ENCODE measurements at places on chromosomes 3 and 15. TPM values are rescaled to one million over a fixed set of nuclear protein-coding genes. Genes with fewer than 3 reads are reported as not detected.
A peak's percentile ranks its signal among the peaks of the same experiment; 100 is the strongest.

DNA sequence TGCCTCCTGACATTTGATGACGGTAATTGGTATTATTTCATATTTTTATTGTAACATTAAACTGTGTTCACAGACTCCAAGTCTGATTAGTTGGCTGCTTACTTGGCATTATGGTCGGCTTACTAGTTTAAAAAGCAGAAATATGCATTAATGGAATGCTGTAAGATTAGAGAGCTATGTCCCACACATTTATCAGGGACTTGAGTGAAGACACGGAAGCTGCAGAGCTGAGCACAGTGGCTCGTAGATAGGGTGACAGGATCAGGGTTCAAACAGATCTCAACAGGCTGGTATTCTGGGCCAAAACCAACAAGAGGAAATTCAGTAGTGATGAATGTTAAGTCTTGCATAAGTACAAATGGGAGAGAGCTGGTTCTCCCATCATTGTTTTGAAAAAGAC lies 113.8 kb downstream of the ADAMTSL3 start:
- DNase-seq = no peak

DNA sequence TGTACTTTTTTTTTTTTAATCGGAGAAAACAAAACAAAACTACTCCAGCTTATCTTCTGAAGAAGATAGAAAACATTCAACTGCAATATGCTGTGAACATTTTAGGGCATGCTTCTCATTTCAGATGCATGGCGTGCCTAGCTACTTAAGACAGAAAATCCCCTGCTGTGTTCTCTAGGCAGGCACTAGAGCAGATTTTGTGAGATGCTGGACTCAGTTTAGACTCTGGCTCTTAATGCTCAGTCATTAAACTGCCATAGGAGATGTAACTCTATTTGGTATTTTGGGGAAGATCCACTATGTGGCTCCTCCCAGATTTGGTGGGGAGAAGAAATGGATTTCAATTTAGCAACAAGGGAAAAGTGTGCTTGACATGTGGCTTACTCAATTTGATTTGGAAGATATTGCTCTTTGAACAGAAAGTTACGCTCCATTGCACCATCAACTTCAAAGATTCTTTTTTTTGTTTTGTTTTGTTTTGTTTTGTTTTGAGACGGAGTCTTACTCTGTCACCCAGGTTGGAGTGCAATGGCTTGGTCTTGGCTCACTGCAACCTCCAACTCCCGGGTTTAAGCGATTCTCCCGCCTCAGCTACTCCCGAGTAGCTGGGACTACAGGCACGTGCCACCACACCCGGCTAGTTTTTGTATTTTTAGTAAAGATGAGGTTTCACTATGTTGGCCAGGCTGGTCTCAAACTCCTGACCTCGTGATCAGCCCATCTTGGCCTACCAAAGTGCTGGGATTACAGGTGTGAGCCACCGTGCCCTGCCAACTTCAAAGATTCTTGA lies 62.0 kb upstream of the LEKR1 start:
- DNase-seq = no peak

DNA sequence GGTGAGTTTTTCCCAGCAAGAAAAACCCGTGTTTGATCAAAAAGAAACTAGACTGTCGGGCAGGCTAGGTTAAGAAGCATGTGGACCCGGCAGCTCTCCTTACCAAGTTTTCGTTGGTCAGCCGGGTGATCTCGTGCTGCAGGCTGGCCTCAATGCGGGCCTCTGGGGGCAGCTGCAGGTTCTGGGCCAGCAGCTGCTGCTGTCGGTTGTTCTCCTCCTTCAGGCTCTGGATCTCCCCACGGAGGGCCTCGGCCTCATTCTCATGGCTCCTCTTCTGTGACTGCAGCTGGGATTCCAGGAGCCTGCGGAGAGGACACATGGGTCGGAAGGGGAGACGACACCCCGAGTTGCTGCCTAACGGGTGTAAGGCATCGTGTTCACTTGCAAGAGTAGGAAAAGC lies 44.5 kb upstream of the MYO5C start:
- no peak for DNase-seq

- DNase-seq = peak; percentile 46
These were observed 355.9 kb downstream of the RSL24D1 start for GRCh38 chr15:54840621-54841398.

PRTG gene
- 3.4 TPM for total RNA-seq

SV2B gene
- 0.46 TPM for total RNA-seq

GRCh38 chr15:95875121-95875643 lies 455.3 kb upstream of the NR2F2 start:
- no peak for DNase-seq

DNA sequence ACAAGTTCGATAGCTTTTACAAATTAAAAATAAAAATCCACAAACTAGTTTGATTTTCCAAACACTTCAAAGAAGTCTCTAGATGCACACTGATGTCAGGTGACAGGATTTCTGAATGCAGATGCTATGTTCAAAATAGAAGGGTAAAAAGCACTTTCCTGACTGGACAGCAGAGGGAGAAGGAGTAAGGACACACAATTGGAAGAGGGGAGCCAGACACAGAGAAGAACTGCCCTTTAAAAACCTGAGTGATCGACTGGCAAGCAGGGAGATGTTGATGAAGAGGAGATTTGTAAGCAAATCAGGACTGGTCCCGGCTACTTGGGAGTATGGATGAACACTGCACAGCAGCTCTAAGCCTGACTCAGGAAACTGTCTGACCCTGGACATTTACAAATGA lies 612.8 kb downstream of the MAGI1 start:
- no peak for DNase-seq

GRCh38 chr3:160127308-160127707 lies 97.9 kb upstream of the C3orf80 start:
- no peak for DNase-seq

OR4F6 gene
- total RNA-seq = not detected

- DNase-seq = no peak
These were observed 115.6 kb upstream of the AGTR1 start for GRCh38 chr3:148582126-148582525.

- DNase-seq = peak; percentile 51
These were observed 312.2 kb downstream of the RORA start for GRCh38 chr15:60916679-60917460.

DNA sequence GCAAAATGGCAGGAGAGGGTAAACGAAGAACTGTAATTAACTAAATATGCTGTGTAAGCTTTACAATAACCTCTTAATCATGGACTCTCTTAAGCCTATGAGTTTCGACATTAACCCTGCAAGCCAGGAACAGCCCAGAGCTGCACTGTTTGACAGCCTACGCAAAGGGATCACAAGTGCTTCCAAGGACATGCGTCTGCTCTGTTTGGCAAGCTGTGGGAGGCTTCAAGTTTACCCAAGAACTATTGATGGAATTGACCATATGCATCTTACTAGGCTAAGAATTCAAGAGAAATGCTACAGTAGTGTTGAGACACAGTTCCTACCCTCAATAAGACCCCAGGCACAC lies 66.0 kb downstream of the PDZRN3 start:
- DNase-seq = no peak

DNA sequence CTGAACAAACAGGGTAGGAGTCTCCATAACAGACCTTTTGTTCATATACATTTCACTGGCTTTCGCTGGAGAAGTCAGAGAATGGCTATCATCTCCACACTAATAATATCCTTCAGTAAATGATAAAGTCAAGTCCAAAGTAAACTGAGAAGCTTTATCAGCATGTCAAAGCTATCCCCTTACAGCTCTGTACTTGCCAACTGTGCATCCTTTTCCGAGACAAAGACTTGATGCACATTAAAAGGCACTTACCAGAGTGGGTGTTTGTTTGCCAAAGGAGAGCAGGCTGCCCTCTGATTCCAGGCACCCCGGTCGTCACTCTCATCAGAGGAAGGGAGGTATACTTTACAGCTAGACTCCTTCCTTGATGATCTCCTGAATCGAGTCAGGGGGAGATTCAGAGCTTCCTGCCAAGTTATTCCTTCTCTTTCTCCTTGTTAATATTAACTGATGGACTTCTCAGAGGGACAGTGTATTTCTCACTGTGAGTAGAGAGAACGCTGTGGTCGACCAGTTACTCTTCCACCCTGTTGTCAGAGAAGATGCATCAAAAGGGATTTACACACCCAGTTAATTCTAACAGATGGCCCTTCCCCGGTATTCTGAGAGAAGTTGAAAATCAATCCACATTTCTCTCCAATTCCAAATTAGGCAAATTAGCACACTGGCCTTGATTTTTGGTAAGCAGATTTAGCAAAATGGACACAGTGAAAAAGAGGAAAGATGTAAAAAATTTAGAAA lies 504.7 kb upstream of the NR2F2 start:
- no peak for DNase-seq

DNA sequence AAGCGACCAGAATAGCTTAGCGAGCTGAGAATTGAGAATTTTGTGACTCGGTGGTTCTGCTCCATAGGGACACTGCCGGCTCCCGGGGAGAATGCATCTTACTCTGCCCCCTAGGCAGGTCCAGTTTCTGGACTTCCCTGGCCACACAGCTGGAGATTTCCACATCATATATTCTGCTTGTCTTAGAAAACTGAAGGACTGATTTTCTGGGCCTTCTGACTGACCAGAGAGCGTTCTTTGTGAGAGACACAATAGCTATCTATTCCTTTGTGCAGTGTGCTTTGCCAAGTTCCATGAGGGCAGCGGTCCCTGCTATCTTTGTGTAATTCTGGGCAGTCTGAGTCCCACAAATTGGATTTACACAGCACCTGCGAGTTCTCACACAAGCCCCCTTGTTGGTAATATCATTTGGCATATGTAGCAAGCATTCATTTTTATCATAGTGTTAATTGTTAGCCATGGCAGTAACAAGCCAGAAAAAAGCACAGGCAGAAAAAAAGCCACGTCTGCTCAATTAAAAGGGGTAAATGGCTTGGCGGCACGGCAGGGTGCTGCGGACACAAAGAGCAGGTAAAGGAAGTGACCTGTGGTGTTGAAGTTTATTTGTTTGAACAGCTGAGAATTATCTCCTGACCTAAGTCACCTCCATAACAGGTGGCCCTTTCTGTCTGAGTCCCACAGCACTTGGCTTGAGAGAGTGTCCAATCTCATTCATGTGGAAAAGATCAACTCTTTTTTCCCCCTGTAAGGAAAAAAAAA lies 688.7 kb downstream of the TUSC7 start:
- DNase-seq = peak; percentile 61
